AG09309 (cell line): ENCODE measurements at places on chromosomes 2 and 18.

- no peak for DNase-seq
These were observed 101.9 kb downstream of the DNER start for GRCh38 chr2:229612384-229612971.

DNA sequence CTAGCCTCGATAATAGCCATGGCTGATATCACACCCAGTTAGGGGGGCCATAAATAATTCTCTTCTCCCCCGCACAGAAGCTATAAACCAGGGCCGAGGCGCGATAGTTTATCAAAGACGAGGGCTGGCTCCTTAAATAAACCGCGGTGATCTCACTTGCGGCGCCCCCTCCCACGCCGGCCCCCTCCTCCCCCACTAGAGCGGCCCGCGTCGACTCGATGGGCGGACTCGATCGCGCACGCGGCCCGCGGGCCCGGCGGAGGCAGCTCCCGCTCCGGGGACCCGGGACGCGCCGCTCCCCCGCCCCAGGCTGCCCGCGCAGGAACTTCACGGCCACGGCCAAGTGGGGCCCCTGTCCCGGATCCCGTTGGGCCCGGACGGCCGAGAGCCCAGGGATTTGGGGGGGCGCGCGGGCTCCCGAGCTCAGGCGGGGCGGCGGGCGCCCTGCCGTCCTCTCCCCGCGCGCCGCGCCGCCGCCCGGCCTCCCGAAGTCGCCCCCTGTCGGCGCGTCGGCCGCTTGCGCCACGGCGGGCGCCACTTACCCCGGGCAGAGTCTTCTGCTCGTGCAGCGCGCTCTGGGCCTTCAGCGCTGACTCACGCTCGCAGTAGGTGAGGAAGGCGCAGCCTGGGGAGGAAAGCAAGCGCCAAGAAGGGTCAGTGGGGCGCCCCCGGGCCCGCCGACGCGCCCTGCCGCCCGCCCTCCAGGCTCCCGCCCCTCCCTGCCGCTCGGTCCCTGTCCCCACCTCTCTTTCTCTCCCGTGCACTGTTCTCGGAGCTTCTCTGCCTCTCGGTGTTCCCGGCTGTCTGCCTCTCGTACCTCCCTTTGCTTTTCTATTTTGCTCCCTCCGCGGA, 80.4 kb downstream of the CELF4 start:
- DNase-seq = no peak

DNA sequence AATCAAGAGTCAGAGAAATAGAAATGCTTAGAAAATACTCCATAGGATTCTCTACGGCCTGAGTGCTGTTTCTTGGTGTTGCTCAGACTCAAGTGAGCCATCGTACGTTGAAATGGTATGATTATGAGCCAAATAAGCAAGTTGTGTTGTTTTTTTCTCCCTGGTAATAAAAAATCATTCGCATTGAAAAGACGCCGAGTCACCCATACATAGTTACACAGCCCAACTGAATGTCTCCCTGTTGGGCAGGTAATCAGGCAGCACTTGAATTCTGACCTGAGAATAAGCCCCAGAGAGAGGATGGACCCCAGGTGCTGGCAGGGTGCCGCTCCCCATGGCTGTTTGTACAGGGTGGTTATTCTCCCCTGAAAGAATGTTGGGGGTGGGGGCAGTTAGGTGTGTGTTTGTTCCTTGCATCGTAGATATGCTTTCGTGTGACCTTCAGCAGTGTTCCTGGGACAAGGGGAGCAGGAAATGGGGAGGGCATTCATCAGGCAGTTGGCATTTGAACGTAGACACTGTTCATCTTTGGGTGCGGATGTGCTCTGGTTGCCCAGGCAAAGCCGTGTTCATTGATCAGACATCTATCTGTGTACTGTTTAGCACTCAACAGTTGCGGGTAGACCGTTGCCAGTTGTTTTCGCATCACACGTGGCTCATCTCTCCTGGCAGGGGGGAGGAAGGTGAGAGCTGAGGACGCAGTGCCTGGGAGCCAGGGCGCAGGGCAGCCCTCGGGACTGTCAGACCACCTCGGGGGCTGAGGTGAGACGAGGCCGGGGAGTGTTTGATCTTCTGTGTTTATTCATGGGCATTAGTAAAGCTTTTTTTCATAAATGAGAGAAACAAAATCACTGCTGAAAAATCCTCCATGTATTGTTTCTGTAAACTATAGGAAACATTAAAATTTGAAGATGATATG, 27.3 kb downstream of the MTCL1 start:
- no peak for DNase-seq

- DNase-seq = no peak
These were observed 70.1 kb upstream of the NEDD4L start for GRCh38 chr18:57973889-57974288.

GRCh38 chr2:63676135-63676534, 87.4 kb downstream of the MDH1 start:
- no peak for DNase-seq

- no peak for DNase-seq
These were observed 39.6 kb downstream of the LHCGR start for GRCh38 chr2:48715956-48716355.

GRCh38 chr2:52810460-52810859, 957.1 kb upstream of the CHAC2 start:
- no peak for DNase-seq

GRCh38 chr18:38241216-38241615, 675.6 kb upstream of the CELF4 start:
- DNase-seq = no peak

- DNase-seq = no peak
These were observed 21.9 kb downstream of the TACR1 start for GRCh38 chr2:75177427-75177826.
